Activated naive CD8-positive, alpha-beta T cell treated with anti-CD3 and anti-CD28 coated beads, Interleukin-2, amount 10 ng/mL, durations not matched to agents 7 days and 5 days (primary cell): ENCODE measurements at places on chromosomes 2 and 18. TPM values are rescaled to one million over a fixed set of nuclear protein-coding genes. Genes with fewer than 3 reads are reported as not detected.

- H3K27ac ChIP-seq, result no peak overlapping the region
- peaks cover 4% of the 10 kb centered on the region for H3K27me3 ChIP-seq
- no peaks in the 10 kb centered on the region for H3K36me3 ChIP-seq
- peaks cover 2% of the 10 kb centered on the region for H3K4me1 ChIP-seq
These were observed 56.5 kb downstream of the EMX1 start for GRCh38 chr2:72973566-72974435.

The ROCK1 gene
- 70.6 TPM for total RNA-seq

DNA sequence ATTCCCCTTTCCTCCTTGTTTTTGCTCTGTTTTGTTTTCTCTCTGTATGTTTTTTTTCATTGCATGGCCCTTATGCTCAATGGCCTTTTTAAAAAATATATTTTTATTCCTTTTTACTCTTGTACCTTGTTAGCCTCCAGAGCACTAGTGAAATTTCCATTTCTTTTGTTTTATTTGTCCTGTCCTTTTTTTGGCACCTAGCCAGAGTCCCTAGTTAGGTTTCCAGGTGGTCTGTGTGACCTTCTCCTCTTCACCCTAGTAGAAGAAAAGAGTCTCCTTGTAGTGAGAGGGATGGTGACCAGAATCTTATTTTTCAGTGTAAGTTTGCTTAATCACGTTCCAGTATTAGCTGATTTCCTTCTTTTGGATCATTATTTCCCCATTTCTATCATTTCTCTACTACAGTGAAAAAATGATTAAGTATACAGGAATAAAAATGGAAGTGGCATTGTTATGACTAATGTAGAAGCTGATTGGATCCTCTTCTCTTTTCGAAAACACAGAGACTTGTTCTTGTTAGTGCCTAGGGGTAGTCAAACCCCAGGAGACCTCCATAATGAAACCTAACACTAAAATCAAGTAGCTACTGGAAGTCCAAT, 65.9 kb downstream of the NBEAL1 start:
- peaks cover 4% of the 10 kb centered on the region for H3K36me3 ChIP-seq
- no peaks in the 10 kb centered on the region for H3K27me3 ChIP-seq
- no peak overlapping the region for H3K4me3 ChIP-seq

DNA sequence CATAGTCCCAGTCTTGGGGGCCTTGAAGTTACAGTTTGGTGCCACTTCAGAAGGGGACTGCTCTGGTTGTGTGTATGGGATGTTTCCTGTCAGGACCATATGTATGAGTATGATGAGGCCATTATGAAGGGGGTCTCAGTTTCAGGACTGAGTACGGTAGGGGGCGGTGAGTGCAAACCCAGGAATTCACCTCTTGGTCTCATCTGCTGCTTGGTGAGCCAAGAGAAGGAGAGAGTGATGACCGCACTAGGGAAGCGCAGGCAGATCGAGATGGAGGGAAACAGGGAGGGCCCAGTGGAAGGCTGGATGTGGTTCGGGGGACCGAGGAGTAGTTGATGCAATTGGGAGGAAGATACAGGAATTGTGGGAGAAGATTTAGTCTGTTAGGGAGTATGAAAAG, 28.5 kb downstream of the DCDC2C start:
- no peak overlapping the region for H3K4me3 ChIP-seq
- H3K27ac ChIP-seq, result no peak overlapping the region
- H3K36me3 ChIP-seq, result no peaks in the 10 kb centered on the region
- H3K4me1 ChIP-seq, result peaks cover 4% of the 10 kb centered on the region
- H3K27me3 ChIP-seq, result peaks cover 5% of the 10 kb centered on the region

The PKDCC gene
- not detected for total RNA-seq

DNA sequence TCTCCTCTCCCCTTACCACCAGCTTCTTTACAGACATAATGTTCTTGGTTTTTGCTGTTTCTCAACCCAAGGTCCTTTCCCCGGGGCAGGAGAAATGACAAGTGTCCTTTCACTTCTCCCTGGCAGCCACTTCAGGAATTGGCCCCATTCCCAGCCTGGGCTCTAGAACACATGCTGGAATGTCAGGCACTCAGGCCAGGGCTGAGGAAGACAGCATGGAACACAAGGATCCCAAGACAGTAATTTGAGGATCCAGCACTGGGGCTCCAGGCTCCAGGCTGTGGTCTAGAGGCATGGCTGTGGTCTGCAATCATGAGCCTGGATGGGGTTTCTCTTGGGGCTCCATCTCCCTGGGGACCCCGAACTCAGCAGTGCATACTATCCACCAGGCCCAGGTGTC, 201.4 kb downstream of the CELF4 start:
- H3K27me3 ChIP-seq, result peaks cover 27% of the 10 kb centered on the region
- DNase-seq, result no peak
- no peak overlapping the region for H3K4me3 ChIP-seq
- no peaks in the 10 kb centered on the region for H3K36me3 ChIP-seq
- H3K27ac ChIP-seq, result no peak overlapping the region

DNA sequence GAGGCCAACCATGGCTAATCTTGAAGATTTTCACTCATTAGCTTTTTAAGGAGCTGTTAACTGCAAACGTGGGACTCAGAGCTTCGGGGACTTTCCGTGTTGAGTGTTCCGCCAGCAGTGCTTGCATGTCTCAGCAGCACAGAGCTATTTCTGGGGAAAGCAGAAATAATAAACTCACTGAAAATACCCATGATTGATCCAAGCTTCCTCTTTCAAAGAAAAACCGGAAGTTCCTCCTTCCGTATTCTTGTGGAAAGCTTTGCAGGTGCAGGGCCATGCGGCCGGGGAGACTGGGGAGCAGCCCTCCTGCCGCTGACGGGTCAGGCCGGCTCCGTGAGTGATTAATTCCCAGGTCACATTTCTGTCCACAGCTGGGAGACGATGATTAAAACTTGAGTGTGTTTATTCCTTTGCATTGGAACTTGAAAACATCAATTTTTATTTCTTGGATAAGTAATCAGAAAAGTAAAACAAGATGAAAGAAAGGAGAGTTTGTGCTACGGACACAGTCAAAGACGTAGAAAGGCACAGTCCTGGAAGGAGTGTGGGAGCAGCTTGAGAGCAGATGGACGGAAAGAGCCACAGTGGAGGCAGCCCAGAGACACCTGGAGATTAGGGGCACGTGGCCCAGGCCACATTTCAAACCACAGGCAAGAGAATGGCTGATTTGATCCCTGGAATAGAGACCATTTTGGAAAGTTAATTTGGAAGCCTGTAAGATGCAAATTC, 54.2 kb upstream of the CTDP1 start:
- no peak for DNase-seq
- H3K36me3 ChIP-seq, result no peaks in the 10 kb centered on the region
- peaks cover 13% of the 10 kb centered on the region for H3K27me3 ChIP-seq
- no peak overlapping the region for H3K27ac ChIP-seq
- H3K4me3 ChIP-seq, result no peak overlapping the region
- peaks cover 3% of the 10 kb centered on the region for H3K4me1 ChIP-seq

- no peaks in the 10 kb centered on the region for H3K36me3 ChIP-seq
- no peaks in the 10 kb centered on the region for H3K27me3 ChIP-seq
- no peak overlapping the region for H3K4me3 ChIP-seq
- no peak overlapping the region for H3K27ac ChIP-seq
- no peak for DNase-seq
These were observed 347.6 kb upstream of the VRK2 start for GRCh38 chr2:57698935-57699449.

- no peaks in the 10 kb centered on the region for H3K4me1 ChIP-seq
- no peak overlapping the region for H3K4me3 ChIP-seq
- no peak overlapping the region for H3K27ac ChIP-seq
- no peaks in the 10 kb centered on the region for H3K27me3 ChIP-seq
These were observed 74.9 kb upstream of the CELF4 start for GRCh38 chr18:37640504-37640903.

DNA sequence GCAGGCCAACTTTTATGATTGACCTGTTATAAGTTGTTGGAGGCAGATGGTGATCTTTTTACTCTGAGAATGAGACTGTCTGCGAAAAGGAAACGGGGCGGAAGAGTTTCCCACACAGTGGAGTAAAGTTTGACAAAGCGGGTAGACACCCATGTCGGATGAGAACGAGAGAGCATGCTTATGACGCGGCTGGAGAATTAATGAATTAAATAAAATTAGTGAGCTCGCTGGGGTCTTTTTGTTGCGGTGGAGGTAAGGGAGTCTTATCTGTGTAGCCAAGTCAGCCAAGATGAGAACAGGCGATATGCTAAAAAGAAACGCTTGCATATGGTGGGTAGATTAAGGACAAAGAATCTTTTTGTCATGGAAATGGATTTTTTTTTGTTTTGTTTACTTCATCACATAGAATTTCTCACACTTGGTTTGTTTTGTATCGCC, 1.8 kb downstream of the SALL3 start:
- H3K27me3 ChIP-seq, result peaks cover 70% of the 10 kb centered on the region
- H3K4me1 ChIP-seq, result peaks cover 11% of the 10 kb centered on the region
- H3K27ac ChIP-seq, result peak overlapping the region; percentile 71
- DNase-seq, result no peak
- peaks cover 6% of the 10 kb centered on the region for H3K36me3 ChIP-seq

GRCh38 chr2:15750822-15751329, 159.2 kb downstream of the DDX1 start:
- no peak for DNase-seq
- no peaks in the 10 kb centered on the region for H3K27me3 ChIP-seq
- no peak overlapping the region for H3K27ac ChIP-seq
- no peak overlapping the region for H3K4me3 ChIP-seq

DNA sequence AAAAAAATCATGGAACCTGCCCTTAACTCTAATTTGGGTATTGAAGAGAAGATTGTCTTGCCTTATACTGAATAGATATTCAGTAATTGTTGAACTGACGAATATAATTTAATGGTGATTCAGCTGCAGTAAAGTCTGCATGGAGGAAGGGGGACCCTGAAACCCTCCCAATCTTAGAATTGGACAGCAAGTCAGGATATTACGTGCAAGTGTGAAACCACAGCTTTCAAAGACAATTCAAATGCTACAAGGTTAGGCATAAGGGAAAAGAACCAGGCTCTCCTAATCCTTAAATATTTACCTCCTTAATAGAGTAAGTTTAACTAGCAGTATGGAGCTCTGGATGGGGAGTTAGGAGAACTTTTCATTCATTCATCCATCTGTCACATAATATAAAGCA, 226.9 kb upstream of the TNP1 start:
- no peak overlapping the region for H3K4me3 ChIP-seq
- peaks cover 3% of the 10 kb centered on the region for H3K27me3 ChIP-seq
- H3K36me3 ChIP-seq, result peaks cover 1% of the 10 kb centered on the region
- no peak for DNase-seq
- H3K4me1 ChIP-seq, result peaks cover 23% of the 10 kb centered on the region

The CNOT11 gene
- 65.0 TPM for total RNA-seq

DNA sequence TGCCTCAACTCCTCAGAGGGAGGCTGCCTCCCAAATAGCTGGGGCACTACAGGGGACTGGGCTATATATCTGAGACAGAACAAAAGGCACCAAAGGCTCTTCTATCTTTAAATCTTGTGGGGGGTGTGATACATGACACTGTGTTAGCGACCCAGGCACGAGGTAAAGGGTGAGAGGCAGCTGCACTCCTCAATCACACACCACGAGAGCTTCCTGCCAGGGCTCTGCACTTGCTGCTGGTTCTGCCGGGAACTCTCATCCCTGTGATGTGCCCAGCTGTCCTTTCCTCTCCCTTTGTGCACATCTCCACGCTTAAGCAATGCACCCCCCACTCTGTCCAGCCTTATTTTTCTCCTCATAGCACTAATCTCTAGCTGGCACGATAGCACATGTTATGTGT, 32.4 kb downstream of the NPC1 start:
- H3K27me3 ChIP-seq, result no peaks in the 10 kb centered on the region
- no peak overlapping the region for H3K4me3 ChIP-seq
- peaks cover 5% of the 10 kb centered on the region for H3K4me1 ChIP-seq
- H3K36me3 ChIP-seq, result peaks cover 36% of the 10 kb centered on the region

DNA sequence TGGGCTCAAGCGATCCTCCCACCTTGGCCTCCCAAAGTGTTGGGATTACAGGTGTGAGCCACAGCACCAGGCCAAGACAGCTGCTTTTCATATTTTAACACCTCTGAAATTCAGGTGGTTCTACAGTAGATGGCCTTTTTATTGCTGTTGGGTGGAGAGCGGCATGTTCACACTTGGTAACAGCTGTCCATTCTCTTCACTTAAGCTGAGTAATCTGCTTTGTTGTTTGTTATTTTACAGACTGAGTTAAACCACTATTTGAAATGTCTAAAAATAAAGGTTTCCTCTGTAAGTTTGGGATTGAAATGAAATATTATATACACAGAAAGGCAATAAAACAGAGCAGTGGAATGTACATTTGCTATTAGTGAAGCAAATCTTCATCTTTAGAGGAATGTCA, 44.9 kb upstream of the TLK1 start:
- H3K4me1 ChIP-seq, result peaks cover 12% of the 10 kb centered on the region
- peaks cover 9% of the 10 kb centered on the region for H3K36me3 ChIP-seq
- H3K27ac ChIP-seq, result no peak overlapping the region
- no peak overlapping the region for H3K4me3 ChIP-seq

GRCh38 chr2:68379184-68379708, 14.2 kb downstream of the PLEK start:
- DNase-seq, result no peak
- H3K27me3 ChIP-seq, result peaks cover 4% of the 10 kb centered on the region
- no peaks in the 10 kb centered on the region for H3K36me3 ChIP-seq
- H3K4me1 ChIP-seq, result peaks cover 10% of the 10 kb centered on the region
- peak overlapping the region; percentile 8 for H3K4me3 ChIP-seq

DNA sequence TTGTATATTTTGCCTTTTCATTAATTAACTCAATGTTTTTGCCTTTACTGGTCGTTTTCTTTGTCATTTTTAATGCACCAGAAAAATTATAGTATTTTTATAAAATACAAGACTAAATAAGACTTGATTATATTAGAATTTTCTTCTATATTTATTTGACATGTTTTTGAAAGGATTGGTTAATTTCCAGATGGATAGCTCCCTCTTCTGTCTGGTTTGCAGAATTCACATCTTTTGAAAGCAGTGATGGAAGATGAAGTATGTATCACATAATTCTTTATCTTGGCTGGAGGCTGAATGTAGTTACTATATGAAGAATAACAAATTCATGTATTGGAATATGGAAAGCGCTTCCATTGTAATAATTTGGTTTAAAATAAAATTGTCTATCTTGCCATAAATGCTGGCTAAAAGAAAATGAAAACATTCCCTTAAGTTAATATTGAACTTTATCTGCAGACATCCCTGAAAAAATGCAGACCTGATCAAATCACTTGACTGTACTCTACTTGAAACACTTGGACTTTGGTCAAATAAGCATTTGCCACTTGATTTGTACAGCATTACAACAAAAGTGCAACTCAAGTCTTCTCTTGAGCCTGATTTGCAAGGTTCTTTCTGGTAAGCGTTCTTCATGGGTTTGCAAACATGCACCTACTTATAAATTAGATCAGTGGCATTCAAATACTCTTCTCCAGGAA, 86.3 kb upstream of the EFEMP1 start:
- no peaks in the 10 kb centered on the region for H3K27me3 ChIP-seq
- H3K36me3 ChIP-seq, result no peaks in the 10 kb centered on the region
- no peak overlapping the region for H3K27ac ChIP-seq
- H3K4me3 ChIP-seq, result no peak overlapping the region
- no peak for DNase-seq

The AGAP1 gene
- total RNA-seq, result 2.4 TPM
